AG04449 (cell line): ENCODE measurements at places on chromosomes 2 and 18.
A peak's percentile ranks its signal among the peaks of the same experiment; 100 is the strongest.

- DNase-seq: peak; percentile 28
These were observed 420.7 kb upstream of the NRP2 start for GRCh38 chr2:205261516-205262020.

DNA sequence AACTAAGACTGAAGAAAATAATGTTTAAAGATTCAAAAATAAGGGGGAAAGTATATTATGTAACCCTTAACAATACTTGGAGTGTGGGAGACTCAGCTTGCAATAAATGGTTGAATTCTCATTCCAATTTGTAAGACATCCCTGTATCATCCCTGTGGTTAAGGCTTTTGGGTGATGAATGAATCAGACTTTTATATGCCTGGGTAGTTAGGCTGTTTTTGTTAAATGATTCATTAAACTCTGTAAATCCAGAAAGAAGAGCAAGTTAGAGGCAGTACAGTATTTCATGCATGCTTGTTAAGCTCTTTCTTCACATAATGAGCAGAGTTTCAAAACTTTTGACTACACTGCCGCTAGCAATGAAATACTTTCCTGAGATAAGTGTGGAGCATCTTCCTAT lies 948.8 kb downstream of the SOCS6 start:
- no peak for DNase-seq

- DNase-seq: no peak
These were observed 89.8 kb downstream of the ARHGAP28 start for GRCh38 chr18:6819332-6819731.

- DNase-seq: no peak
These were observed 103.3 kb upstream of the NCK2 start for GRCh38 chr2:105641389-105641811.

DNA sequence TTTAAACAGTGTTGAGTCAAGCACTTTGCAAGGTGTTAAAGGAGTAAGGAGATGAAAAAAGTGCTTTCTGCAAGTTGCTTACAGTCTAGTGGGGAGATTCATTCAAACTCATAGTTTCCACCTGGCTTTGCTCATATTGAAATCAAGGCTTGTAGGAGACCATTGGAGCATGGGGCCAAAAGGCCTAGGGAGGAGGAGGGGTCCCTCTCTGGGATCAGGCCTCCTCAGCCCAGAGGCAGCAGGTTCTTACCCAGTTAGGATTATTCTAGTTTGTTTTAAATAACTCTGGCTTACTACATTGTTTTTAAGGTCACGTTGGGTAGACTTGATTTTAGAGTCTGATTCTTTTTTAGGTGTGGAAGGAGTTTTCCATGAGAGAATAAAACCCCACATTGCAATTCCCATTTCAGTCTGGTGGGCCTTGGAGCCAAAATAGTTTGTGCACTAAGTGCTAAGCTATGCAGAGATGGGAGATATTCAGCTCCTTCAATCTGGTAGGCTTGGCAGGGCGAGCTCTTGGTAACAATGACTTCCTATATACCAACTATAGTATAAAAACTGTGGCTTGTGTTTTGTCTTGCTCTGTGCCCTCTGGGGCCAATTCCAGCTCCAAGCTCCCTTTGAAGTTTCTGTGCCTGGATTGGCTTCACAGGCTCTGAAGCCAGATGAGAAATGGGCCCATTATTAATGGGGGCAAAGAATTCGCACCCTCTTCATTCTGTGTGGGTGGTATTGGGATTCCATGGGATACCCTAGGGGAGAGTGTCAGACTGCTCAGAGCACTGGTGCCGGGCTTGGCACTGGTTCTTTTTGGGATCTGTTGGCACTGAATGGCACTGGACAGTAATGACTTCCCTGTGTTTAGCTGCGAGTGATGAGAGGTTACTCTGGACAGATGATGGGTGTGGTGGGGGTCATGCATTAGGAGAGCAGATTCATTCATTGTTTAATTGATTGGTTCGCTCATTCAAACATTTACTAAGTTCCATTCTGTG lies 301.1 kb downstream of the MYCN start:
- DNase-seq: no peak

- DNase-seq: no peak
These were observed 229.3 kb downstream of the TGIF1 start for GRCh38 chr18:3679241-3679640.

GRCh38 chr2:75920859-75921551 lies 210.3 kb upstream of the GCFC2 start:
- DNase-seq: no peak

GRCh38 chr2:122999821-123000220 lies 1025.3 kb upstream of the CNTNAP5 start:
- no peak for DNase-seq

- no peak for DNase-seq
These were observed 74.8 kb downstream of the EMX1 start for GRCh38 chr2:72991980-72992733.

GRCh38 chr2:160695402-160696086 lies 201.9 kb upstream of the RBMS1 start:
- no peak for DNase-seq

- DNase-seq: no peak
These were observed 14.8 kb upstream of the MLPH start for GRCh38 chr2:237472187-237472712.

- DNase-seq: no peak
These were observed 53.8 kb downstream of the MARCHF4 start for GRCh38 chr2:216318521-216318874.

DNA sequence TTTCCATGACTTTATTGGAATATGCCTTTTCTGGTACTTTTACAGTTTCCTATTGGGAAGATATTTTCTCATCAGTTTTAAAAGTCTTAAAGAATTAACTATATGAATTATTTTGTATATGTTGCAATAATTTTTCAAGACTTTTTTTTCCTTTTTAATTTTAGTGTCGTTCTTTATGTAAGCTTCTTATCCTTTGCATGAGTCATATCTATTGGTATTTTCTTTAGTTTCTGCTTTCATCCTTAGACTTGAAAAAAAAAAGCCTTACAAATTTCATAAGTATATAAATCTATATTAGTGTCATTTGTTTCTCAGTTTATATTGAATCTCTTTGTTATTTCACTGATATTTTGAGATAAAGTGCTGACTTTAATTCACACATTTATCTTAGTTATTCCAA lies 94.9 kb downstream of the DSEL start:
- no peak for DNase-seq

DNA sequence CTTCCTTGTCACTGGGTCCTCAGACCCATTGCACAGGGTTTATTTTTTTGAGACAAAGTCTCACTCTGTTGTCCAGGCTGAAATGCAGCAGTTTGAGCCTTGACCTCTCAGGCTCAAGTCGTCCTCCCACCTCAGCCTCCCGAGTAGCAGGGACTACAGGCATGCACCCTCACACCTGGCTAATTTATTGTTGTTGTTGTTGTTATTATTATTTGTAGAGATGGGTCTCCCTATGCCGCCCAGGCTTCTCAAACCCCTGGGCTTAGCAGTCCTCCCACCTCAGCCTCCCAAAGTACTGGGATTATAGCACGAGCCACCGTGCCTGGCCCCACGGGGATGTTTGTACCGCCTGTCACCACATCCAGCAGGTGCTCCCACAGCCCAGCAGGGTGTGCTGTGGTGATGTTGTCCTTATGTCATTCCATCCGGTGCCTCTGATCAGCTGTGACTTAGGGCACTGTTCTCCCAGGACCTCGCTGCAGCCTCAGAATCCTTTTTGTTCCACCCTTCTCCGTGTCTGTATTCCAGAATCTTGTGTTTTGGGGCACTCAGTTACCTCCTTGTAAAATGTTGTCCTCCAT lies 182.3 kb downstream of the INO80D start:
- DNase-seq: no peak

DNA sequence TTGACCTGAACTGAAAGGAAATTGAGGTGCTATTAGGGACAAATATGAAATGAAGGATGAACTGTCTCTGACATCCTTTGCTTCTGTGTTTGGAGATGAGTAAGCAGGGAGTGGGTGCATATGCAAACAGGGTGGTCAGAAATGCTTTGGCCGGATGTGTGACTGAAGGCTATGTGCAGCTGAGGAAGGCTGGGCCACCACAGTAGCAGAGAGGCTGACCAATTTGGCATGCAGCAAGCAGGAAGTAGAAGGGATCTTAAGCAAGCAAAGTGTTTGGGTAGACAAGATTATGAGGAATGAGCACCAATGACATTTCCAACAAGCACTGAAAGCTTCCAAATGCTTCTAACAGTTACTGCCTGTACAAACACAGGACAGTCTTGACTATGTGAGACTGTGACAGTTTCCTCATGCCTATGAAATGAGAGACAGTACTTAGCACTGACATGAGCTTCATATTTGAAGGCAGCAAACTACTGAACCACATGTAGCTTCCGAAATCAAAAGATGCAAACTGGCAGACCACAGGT lies 3.3 kb upstream of the ACTR3 start:
- DNase-seq: peak; percentile 77

DNA sequence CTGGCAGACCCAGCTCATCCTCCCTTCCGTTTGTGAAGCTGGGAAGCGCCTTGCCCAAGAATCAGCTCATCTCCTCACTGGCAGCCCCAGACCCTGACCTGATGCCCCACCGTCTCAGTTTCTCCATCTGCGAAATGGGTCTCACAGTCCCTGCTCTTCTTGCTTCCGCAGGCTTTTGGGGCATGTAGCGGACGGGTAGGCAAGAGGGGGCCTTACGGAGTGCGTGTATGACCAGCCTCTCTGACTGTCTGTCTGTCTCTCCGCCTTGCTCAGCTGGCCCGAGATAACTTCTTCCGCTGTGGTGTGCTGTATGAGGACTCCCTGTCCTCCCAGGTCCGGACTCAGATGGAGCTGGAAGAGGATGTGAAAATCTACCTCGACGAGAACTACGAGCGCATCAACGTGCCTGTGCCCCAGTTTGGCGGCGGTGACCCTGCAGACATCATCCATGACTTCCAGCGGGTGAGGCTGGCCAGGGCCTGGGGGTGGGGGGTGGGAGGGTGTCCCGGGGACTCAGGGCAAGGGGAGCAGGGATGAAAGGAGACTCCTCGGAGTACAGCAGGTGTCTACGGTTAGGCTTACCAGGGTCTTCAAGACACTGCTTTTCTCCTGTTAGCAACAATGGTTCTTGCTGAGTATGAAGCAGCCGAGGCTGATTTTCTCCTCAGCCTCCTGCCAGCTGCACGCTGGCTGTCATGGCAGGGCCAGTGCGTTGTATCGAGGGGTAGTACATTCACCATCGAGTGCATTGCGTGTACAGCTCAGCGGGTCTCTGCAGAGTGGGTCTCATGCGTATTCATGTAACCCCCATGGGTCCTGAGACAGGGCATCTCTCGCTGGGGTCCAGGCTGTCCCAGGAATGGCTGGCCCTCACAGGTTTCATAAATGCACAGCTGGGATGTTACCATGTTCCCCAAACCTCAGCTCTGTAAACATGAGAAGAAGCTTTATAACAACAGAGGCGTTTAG lies 10.9 kb downstream of the ITM2C start:
- DNase-seq: no peak

- DNase-seq: no peak
These were observed 133.9 kb downstream of the TGIF1 start for GRCh38 chr18:3583873-3584247.

GRCh38 chr2:20130821-20131645 lies 79.6 kb upstream of the LAPTM4A start:
- peak; percentile 23 for DNase-seq

GRCh38 chr18:79630281-79631095 lies 49.1 kb upstream of the CTDP1 start:
- no peak for DNase-seq

- DNase-seq: no peak
These were observed 29.2 kb downstream of the CDH2 start for GRCh38 chr18:28147674-28148171.

DNA sequence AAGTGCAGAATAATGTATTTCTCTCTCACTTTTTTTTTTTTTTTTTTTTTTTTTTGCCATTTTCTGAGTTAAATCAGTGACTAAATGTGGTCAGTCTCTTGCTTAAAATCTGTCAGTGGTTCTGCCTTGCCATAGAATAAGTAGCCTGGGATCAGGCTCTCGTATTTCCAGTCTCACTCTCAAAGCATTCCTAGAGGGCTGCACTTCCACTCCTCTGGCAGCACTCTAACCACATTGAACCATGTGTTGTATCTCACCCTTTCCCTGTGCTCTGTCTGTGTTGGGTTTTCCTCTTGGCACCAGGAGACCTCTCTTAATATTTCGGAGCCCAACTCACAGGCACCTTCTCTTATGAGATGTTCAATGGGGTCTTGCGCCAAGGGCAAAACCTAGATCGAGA lies 304.4 kb downstream of the CTNNA2 start:
- DNase-seq: no peak

DNA sequence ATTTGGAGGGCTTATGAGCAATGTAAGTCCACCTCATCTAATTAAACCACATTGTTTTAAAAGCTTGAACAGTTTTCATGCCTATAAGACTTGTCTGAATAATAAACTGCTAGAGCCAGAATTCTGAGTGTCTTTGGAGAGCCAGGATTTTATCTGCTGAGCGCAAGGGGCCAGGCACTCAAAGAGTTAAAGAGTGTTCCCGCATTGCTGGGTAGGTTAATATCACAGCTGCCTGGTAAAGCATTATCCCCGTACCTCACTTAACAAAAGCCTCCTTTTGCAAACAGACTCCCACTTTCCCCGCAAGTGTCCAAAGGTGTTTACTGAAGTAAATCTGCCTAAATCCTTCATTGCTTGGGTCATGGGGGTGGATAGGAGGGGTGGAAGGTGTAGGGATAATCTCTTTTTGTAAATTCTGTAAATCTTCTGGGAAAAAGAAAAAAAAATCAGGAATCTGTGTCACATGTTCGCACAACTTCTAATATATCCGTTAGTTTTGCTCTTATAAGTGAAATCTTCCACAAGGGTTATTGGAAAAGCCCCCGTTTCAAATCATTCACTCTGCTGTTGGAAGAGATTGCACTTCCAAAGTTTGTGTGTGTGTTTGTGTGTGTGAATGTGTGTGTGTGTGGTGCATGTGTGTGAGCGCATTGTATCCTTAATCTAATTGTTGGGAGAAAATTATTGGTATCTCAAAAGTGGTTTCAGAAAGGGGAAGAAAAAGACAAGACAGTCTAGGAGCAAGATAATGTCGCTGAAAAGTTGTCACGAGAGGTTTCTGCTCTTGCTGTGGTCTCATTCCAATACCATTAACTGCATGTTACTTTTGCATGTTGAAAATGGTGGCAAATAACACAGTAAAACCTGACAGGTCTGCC lies 10.7 kb downstream of the ZEB2 start:
- no peak for DNase-seq

- no peak for DNase-seq
These were observed 312.0 kb downstream of the GPD2 start for GRCh38 chr2:156748221-156748620.

- DNase-seq: no peak
These were observed 83.0 kb downstream of the STPG4 start for GRCh38 chr2:47072018-47072691.

- DNase-seq: no peak
These were observed 39.8 kb upstream of the PARD3B start for GRCh38 chr2:204505488-204505887.
